ENCODE measurements at places on chromosomes 6 and 20. TPM values are rescaled to one million over a fixed set of nuclear protein-coding genes. Genes with fewer than 3 reads are reported as not detected.

DNA sequence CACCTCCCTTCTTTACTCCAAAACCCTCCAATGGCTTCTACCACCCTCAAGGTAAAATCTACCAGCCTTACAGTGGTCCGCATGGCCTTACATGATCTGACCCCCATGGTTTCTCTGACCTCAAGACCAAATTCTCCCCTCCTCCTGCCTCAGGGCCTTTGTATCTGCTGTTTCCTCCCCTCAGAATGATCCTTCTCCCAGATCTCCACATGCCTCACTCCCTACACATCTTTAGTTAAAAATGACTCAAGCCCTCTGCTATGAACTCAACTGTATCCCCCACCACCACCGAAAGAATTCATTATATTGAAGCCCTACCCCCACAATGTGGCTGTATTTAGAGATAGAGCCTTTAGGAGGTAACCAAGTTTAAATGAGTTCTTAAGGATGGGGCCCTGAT is 4.1 kb downstream of the SLC23A2 start:
- DNase-seq: no peak

GRCh38 chr20:17933711-17934110 is 34.9 kb downstream of the SNX5 start:
- DNase-seq: no peak

The ZC3H12D gene
- total RNA-seq: 0.25 TPM

- no peak for DNase-seq
These were observed 44.6 kb downstream of the ABRACL start for GRCh38 chr6:139073118-139073517.

DNA sequence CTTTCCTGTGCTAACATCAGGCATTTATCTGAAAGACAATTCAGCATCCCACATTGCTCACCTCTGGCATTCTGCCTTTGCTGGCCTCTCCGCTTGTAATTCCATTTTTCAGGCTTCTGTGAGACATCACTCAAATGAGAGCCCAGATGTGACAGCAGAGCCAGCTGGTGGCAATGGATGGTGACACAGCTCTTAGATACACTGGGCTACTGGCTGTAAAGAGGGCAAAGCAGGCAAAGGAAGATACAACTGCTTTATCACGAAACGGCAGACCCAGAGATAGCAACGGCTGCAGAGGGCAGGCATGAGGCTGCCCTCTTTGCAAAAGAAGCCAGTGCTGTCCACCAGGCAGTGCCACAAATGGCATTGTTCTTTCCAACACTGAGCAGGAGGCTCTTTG is 329.8 kb downstream of the KIF16B start:
- no peak for DNase-seq

The LAMA2 gene
- 1.9 TPM for total RNA-seq

DNA sequence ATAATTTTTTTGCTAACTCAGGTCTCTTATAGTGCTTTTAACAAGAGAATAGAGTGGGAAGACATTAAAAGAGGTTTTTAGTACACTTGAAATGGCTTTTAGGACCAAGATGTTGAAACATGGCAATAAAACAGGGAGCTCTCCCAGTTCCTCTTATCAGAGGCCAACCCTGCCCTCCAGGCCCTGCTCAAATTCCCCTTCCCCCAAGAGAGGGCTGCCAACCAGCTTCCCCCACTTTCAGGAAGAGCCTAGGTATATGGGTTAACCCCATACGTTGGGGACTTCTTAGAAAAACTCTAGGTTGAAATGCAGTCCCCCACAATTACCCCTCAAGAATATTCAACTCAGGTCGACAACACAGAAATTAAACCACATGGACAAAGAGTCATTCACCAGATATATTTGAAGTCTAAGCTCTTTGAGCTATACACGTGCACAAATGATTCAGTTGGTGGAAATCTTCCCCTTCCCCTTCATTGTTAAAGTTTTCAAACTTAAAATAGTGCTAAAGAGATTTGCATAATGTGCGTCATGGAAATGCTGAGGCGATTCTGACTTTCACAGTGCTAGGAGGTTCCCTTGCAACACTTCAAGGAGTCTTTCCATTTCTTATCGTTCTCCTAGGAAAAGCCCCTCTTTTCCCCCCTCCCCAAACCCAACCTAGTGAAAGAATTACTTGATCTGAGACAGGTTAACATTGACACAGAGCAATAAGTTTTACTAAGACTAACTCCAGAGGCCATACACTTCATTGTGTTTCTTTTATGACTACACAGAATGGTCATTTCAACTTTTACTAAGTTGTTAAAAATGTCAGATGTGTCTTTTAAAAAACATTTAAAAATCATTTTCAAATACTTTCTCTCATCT is 49.8 kb upstream of the ENPP5 start:
- DNase-seq: no peak

GRCh38 chr6:8557014-8557748 is 121.8 kb upstream of the SLC35B3 start:
- DNase-seq: no peak

DNA sequence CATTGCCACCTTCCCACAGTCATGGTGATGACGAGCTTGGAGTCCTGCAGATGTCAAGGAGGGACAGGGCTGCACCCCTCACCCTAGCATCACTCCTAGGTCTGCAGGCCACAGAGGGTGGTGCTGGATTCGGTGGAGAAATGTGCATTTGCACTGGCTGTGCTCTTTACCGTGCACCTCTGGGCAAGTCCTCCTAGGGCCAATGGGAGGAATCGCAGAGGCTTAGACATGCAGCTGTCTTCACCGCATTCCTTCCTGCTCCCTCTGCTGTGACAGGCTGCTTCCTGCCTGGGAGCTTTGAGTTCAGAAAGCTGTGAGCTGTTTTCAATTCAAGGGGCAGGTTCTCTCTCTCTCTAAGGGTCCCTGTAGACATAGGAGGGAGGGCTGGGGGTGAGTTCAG is 85.1 kb downstream of the EDN3 start:
- DNase-seq: no peak

GRCh38 chr20:48211238-48211637 is 426.0 kb upstream of the SULF2 start:
- no peak for DNase-seq

- DNase-seq: no peak
These were observed 94.7 kb downstream of the ANKRD6 start for GRCh38 chr6:89527634-89528033.

GRCh38 chr6:39576556-39577303 is 148.5 kb downstream of the KIF6 start:
- no peak for DNase-seq

DNA sequence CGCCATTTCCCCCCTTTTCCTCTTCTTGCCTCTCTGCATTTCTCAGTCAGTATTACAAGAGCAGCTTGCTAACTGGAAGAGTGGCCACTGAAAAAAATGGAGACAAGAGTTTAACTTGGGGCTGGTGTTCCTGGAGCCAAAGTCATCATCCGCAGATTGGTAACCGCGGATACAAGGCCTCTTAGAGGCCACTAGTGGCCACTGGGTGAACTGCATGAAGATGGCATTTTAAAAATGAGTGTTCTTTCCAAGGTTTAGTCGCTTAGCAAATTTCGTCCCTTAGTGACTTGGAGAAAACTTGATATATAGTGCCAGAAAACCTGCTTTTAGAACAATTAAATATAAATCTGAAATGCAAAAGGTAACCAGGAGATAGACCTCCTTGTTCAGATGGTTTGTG is 4.8 kb downstream of the F13A1 start:
- no peak for DNase-seq

The TTK gene
- 3.7 TPM for total RNA-seq

GRCh38 chr6:69164564-69165229 is 529.6 kb downstream of the ADGRB3 start:
- no peak for DNase-seq

The TREML2 gene
- total RNA-seq: not detected

The RARS2 gene
- total RNA-seq: 44.7 TPM

GRCh38 chr6:64041373-64041772 is 405.8 kb downstream of the PHF3 start:
- no peak for DNase-seq

DNA sequence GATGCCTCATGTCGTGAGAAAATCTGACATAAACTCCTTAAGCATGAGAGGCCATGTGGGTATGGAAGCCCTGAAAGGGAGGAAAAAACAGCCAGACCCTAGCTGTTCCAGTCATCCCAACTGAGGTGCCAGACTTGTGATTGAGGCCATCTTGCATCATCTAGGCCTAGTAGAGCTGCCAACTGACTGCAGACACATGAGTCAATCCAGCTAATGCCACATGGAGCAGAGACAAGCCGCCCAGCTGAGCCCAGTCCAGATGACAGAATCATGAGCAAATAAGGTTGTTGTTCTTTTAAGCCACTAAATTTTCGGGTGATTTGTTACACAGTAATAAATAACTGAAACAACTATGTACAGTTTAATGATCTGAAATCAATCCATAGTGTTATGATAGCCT is 680.9 kb downstream of the MAFB start:
- no peak for DNase-seq

All from chondrocyte (in vitro differentiated cells).